Non-pigmented ciliary epithelial cell (primary cell): ENCODE measurements at places on chromosomes 12 and 14.

GRCh38 chr12:132649226-132649945 lies 30.8 kb downstream of the P2RX2 start:
- DNase-seq = no peak

DNA sequence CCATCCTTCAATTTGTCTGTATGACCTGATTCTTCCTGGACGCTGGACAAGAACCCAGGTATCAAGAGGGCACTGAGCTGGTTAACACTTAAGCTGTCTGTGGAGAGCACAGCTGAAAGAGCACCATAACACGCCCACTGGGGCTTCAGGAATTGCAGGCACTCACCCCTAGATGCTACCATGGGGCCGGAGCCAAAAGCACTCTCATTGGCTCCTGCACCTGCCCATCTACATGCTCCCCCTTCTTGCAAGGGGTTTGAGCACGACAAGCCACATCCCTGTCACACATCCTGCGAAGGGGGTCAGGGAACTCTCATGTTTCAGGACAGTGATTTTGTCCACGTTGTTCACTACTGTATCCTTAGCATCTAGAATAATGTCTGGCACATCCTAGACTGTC lies 35.1 kb upstream of the TBC1D15 start:
- DNase-seq = no peak

DNA sequence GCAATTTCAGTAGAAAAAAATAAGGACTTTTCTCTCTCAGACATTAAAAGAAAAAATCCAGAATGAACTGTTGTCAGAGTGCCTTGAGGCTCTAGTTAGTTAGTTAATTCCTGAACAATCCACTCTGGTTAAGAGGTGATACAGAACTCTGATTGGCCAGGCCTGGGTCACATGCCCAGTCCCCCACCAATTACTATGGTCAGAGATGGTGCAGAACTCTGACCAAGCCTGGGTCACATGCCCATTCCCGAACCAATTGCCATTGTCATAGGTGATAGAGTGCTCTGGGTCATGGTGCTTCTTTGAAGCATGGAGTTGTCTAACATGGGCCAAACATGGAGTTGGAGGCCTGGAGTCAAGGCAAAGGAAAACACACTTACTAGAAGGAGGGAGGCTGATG lies 11.1 kb upstream of the MYO1H start:
- no peak for DNase-seq

DNA sequence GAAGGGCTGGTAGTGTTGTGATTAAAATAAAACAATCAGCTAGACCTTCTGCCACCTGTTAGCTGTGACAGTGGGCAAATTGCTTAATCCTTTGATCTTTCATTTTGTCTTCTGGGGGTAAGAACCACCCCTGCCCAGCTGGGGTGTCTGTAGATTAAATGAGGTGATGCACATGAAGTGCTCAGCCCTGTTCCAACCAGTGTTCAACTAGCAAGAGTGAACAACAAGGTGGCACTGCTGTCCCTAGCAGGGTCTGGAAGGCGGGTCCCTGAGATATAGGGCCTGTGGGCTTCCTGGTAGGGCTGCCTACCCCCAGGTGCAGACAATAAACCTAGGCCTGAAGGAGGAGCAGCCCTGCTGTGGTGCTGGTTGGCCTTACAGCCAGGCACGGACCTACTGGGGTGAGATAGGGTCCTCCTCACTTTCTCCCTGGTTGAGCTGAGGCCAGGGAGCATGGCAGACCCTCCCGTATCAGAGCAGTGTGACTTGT lies 60.6 kb downstream of the ARL6IP4 start:
- no peak for DNase-seq

DNA sequence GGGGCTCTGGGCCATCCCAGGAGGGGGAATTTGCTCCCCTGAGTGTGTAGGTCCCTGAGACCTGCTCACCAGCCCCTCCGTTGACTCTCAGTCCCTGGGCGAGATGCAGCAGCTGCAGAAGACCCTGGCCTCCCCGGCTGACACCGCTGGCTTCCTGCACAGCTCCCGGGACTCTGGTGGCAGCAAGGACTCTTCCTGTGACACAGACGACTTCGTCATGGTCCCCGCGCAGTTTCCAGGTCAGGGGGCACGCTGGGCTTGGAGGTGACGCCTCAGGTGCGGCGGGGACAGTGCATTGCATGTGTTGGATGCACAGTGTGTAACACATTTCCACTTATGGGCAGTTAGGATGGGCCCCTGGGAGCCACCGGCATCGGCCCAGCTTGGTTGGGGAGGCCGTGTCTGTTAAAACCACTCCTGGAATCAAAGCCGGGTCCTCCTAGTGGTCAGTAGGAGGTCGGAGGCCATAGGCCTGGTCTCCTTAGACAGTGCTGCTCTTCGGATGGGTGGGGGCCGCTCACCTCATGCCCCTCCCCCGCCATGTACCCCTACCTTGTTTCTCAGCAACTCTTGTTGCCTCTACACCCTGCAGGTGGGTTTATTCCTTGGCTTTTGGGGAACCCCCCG lies 17.1 kb upstream of the PUS1 start:
- DNase-seq = no peak

- no peak for DNase-seq
Observed at GRCh38 chr14:92341791-92342190, 18.8 kb downstream of the SLC24A4 start.

DNA sequence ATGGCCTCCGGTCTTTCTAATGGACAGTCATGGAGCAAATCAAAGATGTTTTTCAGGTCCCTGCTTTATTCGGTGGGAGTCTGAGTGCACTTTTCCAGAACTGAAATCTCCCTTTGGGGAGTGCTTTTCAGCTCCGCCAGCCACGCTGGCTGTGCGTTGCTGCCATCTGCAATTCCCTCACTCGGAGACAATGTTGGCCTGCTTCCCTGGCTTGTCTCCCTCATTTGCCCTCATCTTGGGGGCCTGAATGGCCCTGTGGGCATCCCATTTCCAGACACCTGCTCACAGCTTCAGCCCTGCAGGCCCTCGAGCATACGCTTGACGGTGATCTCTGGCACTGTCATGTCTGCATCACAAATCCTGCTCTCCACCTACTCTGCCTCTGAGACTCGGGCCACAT lies 103.8 kb downstream of the CCDC92 start:
- DNase-seq = no peak

GRCh38 chr12:79326222-79326621 lies 364.5 kb downstream of the PAWR start:
- DNase-seq = no peak

- DNase-seq = no peak
Observed at GRCh38 chr14:52299692-52300278, 14.3 kb upstream of the PTGER2 start.

DNA sequence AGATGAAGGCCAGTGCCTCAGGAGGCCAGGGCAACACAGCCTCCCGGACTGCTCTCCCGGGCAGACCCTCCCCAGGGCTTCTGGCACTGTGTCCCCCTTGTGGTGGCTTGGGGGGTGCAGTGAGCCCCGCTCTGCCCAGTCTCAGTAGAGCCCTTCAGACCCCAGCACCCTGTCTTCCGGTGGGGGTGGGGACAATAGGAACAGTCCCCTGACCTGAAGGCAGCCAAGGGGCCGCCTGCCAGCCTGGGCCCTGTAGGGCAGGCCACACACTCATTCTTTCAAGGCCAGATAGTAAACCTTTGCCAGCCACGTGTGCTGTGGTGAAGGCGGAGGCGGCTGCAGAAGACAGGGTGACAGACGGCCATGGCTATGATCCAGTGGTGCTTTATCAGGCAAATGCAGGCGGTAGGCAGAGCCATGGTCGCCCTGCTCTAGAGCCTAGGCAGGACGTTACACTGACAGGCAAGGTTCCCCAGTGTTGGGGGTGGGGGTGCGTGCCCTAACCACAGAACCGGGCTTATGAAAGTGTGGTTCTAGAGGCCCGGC lies 15.0 kb downstream of the ZFYVE21 start:
- DNase-seq = no peak

- no peak for DNase-seq
Observed at GRCh38 chr12:12885096-12885792, 6.1 kb upstream of the GPRC5A start.

DNA sequence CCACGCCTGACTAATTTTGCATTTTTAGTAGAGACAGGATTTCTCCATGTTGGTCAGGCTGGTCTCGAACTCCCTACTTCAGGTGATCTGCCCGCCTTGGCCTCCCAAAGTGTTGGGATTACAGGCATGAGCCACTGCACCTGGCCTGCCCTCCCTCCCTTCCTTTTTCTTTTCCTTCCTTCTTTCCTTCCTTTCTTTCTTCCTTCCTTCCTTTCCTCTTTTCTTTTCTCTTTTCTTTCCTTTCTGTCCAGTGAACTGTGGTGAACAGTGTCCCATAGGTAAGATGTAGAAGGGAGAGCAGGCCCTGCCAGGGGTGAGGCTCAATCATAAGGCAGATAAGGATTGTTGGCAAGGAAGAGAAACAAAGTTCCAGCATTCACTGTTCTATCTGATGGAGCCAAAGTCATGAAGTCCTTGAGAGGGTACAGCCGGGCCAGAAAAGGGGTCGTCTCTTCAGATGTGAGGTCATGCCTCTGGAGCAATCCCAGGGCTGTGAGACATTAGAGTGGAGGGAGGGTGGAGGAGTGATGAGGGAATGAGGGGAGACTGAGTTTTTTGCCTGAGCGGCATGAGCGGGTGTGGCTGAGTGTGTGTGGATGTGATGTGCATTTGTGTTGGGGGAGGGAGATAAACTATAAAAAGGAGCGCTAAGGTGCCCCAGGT lies 4.2 kb upstream of the MLF2 start:
- DNase-seq = no peak

GRCh38 chr12:48045061-48045846 lies 41.0 kb upstream of the COL2A1 start:
- no peak for DNase-seq

DNA sequence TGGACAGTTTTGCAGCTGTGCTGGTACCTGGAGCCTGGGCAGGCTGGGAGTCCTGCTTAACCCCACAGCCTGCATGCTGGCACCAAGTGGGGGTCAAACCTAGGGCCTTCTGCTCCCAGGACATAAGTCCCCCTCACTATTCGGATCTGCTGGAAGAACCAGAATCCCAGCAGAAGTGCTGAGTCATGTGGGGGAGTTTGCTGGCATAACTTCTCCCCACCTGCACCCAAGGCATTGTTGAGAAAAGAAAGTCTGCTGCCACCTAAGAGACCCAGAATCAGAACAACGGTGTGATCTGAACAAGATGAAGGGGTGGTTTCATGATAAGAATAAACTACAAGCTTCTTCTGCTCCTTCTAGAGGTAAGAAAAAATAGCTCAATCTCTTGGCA lies 102.7 kb downstream of the RBM19 start:
- DNase-seq = no peak

- no peak for DNase-seq
Observed at GRCh38 chr14:100488057-100488456, 99.2 kb downstream of the BEGAIN start.

DNA sequence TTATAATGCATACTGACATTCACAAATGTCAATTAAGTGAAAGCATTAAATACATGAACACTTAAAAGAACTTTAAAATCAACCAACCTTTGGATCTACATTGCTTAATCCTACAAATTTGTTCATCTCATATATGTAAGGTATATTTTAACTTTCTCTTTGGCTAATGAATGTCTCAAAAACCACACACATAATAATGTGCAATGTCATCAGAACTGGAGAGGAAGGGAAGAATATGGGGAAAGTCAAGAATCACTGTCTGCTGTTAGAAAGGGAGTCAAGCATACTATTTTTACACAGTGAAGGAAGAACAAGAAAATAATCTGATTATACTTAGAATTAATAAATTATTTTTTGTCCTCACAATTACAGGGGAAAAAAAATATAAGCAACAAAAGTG lies 4.9 kb downstream of the GMFB start:
- DNase-seq = no peak
